ENCODE measurements at places on chromosomes 2 and 18. TPM values are rescaled to one million over a fixed set of nuclear protein-coding genes. Genes with fewer than 3 reads are reported as not detected.

DNA sequence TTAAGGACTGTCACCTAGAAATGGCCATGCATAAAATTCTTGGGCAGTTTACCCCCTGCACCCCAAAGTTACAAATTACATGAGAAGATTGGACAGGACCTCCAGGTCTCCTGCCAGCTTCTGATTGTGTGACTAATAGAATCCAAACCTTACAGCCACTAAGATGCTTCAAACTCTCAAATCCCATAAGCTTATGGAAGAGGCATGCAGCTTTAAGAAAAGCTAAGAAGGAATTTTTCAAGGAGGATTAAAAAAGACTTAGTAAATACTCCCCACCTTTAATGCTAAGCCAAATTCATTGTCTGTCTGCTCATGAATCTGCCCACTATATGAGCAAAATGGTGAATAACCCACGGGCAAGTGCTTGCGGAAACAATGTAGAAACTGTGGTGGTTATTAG is 86.3 kb downstream of the MAIP1 start:
- no peak overlapping the region for H3K27ac ChIP-seq
- no peaks in the 10 kb centered on the region for H3K36me3 ChIP-seq
- no peak for DNase-seq

- no peaks in the 10 kb centered on the region for H3K4me1 ChIP-seq
- no peak overlapping the region for H3K4me3 ChIP-seq
- no peak overlapping the region for H3K27ac ChIP-seq
- H3K27me3 ChIP-seq = peaks cover 9% of the 10 kb centered on the region
These were observed 49.3 kb upstream of the PAX8 start for GRCh38 chr2:113328043-113328442.

GRCh38 chr2:82139979-82140611 is 1835.5 kb upstream of the LRRTM1 start:
- H3K27ac ChIP-seq = no peak overlapping the region
- no peaks in the 10 kb centered on the region for H3K27me3 ChIP-seq
- H3K36me3 ChIP-seq = no peaks in the 10 kb centered on the region
- H3K4me3 ChIP-seq = no peak overlapping the region
- no peak for DNase-seq

DNA sequence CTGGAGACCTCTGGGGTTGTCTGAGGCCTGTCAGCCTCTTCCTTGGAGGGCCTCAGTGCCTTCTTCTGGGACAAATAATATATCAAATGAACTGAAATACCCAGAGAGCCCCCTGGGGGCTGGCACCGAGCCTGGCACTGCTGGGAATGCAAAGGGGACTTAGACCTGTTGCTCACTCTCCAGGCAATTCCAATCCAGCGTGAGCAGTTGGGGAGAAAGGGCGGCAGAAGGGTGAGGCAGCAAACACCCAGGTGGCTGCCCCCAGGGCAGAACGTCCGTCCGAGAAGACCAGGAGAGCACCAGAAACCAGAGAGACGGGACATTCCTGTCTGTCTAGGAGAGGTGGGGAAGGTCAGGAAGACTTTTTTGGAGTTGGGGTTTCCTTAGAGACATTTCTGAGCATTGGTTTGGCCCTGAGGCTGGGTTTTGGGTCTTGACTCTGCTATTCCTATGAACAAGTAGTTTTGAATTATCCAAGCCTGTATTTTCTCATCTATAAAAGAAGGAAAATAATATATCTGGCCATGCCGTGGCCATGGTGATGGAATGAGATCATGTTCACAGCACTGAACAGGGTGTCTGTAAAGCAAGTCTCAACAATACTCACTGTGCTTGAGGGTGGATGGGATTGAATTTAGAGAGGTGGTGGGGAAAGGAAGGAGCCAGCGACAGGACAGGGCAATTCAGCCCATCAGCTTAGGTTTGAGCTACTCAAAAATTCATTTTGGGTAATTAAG is 44.3 kb upstream of the ZBTB7C start:
- H3K27me3 ChIP-seq = no peaks in the 10 kb centered on the region
- DNase-seq = no peak
- no peaks in the 10 kb centered on the region for H3K36me3 ChIP-seq
- H3K4me1 ChIP-seq = no peaks in the 10 kb centered on the region
- H3K27ac ChIP-seq = no peak overlapping the region
- H3K4me3 ChIP-seq = no peak overlapping the region

Gene BCL2
- 4.5 TPM for total RNA-seq

Gene ABCA12
- not detected for total RNA-seq

Gene FAM237A
- not detected for total RNA-seq

Gene MAPK4
- 3.2 TPM for total RNA-seq
